ENCODE measurements at places on chromosomes 12 and 14.
A peak's percentile ranks its signal among the peaks of the same experiment; 100 is the strongest.

- no peak for DNase-seq
Observed at GRCh38 chr12:73361864-73362230, 1089.7 kb downstream of the TRHDE start.

DNA sequence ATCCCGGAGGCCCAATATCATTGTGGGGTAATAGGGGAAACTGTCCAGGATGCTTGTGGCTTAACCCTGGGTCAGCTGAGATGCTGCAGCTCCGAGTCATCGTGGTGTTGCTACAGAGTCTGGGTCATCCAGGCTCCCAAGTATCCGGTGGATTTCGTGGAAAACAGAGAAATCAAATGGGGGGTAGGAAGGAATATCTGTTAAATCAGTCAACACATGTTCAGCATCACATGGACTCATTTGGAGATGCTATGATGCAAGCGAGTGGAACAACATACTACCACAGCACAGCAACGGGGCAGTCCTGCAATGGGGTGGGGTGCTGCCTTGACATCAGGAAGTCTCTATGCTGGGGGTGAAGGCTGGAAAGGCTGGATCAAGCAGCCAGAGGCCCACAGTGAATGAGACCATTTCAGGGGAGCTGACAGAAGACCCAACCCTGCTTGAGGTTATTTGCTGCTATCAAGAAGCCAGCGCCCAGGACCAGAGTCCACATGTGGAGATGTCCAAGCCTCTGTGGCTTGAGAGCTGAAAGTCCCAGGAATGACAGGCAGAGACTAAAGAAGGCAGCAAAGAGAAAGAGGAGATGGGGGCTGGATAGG is 22.9 kb downstream of the VDR start:
- DNase-seq = no peak

GRCh38 chr12:66584673-66585072 is 94.2 kb downstream of the GRIP1 start:
- DNase-seq = no peak

GRCh38 chr12:90449611-90450010 is 505.4 kb downstream of the CCER1 start:
- DNase-seq = no peak

GRCh38 chr12:131380965-131381705 is 329.8 kb upstream of the SFSWAP start:
- no peak for DNase-seq

DNA sequence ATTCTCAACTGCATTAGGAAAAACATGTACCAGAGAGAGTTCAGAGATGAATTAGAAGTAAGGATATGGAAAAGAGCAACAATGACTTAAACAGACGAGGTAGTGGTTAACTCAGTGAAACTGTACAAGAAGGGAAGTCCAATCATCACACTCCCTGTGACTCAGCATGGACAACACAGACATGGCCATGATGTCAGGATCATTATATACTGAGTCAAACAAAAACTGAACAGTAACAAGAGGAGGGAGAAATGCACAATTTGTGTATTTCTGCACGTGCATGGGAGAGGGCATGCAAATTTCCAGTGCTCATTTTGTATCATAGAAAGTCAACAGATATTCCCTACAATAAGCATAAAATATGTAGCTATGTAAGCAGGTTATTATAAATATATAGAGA is 1037.8 kb downstream of the BCL11B start:
- no peak for DNase-seq

GRCh38 chr14:68111097-68111852 is 291.7 kb downstream of the RAD51B start:
- DNase-seq = peak; percentile 74

GRCh38 chr12:91778938-91779400 is 366.7 kb downstream of the BTG1 start:
- no peak for DNase-seq

DNA sequence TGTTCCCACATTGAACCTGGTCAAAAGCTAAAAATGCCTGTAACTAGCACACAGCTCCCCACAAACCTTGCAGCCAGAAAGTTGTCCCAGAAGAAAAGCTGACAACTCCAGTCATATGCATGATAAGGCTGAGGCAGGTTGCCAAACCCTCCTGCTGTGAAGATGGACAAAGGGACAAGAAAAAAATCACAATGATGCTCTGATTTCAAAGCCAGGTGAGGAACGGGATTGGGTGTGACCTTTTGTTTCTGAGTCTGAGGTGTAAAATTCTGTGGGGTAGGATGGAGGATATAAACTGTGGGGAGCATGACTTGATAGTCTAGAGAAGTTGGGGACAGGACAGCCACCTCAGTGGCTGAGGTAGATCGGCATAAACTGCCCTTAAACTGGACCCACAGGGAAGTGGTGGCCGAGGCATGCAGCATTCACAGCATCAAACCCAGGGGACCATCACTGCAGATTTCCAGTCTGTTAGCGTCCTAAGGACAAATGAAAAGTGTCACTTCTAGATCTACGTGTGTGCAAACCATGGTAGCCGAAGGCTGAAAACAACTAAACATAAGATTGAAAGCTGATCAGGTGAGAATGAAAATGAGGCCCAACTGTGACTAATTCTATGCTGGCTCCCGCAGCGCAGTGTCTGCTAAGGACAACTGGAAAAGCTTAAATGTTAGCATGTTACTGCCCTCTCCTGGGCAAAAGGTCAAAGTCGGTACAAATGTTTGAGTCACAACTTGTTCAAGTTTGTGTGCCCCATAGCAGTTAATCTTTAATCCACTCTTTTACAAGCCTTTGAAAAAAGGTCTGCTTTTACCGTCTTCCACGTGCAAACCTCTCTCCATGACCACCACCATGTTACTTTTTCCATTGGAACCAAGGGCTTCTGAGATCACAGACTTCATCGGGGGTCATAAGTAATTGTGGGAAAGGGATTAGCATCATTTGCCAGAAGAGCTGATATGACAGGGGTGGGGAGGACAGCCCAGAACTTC is 39.8 kb downstream of the GRIN2B start:
- DNase-seq = no peak

GRCh38 chr14:73014105-73014504 is 12.8 kb downstream of the ZFYVE1 start:
- DNase-seq = no peak

DNA sequence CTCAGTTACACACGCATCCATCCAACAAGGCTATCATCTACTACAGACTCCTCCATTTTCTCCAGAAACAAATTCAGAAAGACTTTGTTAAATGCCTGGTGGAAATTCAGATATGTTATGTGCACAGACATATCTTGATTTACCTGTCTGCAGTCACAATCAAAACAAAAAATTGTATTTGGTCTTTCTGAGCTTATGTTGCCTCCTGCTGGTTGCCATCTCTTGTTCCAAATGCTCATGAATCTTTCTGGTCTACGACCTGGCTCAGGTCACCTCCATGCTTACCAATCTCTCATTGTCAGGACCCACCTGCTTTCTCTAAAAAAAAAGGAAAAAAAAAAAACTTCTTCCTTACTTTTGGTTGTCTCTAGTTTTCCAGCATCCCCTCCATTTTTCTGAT is 169.2 kb upstream of the PLXNC1 start:
- DNase-seq = no peak

GRCh38 chr14:103767336-103767894 is 51.8 kb downstream of the ZFYVE21 start:
- DNase-seq = no peak

DNA sequence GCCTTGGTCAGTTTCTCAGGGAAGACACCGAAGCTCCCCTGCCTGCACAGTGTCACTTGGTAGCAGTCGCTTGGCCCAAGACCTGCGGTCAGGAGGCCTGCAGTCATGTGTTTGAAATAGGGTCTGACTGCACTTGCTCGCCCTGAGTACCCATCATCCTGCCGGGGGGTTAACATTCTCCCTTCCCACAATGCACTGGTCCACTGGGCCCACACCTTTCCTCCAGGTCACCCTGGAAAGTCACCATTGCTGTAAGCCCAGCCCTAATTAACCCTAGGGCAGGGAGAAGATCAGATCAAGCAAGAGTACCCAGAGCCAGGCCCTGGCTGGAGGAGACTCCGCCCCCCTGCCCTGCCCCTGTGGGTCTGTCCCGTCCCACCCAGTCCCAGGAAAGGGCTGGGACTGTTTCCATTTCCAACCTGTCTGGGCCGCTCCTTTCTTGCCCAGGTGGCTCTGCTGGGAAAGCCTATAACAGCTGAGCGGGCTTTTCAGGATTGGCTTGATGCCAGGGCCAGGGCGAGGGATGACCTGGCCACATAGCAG is 87.1 kb downstream of the ZFP36L1 start:
- DNase-seq = no peak

DNA sequence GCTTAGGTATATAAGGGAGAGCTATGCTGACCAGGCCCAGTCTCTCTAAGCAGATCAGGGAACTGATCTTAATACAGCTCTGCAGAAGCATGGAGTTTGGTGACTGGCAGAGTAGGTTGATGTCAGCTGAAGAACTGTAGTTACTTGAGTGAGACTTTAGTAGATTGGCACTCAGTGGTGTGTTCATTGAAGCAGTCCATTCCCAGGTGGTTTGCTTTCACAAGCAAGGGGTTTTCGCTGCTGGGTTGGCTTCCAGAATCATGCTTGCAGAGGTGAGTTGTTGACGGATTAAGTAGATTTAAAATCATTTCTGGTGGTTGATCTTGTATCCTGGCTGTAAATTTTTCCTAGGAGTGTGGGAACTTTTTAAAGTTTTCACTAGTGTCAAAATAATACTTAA is 6.5 kb upstream of the DHRS7 start:
- no peak for DNase-seq

GRCh38 chr12:71108355-71108754 is 49.4 kb downstream of the TSPAN8 start:
- no peak for DNase-seq

- DNase-seq = no peak
Observed at GRCh38 chr12:15013634-15014179, 40.9 kb downstream of the PDE6H start.

- DNase-seq = no peak
Observed at GRCh38 chr12:14554281-14555007, 13.2 kb downstream of the PLBD1 start.

DNA sequence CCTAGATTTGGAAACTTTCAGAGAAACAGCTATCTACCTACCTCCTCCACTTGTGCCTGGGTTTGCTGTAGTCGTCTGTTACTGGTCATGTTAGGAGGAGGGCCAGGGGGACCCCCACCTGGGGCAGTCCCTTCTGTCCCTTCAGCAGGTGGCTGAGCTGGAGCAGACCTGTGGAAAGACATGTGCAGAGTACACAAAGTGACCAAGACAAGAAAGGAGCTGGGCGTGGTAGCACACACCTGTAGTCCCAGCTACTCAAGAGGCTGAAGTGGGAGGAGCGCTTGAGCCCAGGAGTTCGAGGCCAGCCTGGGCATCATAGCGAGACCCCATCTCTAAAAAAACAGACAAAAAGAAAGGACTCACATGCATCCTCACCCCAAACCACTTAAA is 4.3 kb downstream of the VAMP1 start:
- DNase-seq = no peak
